Fibroblast of mammary gland (primary cell): ENCODE measurements at places on chromosomes 4 and X.

DNA sequence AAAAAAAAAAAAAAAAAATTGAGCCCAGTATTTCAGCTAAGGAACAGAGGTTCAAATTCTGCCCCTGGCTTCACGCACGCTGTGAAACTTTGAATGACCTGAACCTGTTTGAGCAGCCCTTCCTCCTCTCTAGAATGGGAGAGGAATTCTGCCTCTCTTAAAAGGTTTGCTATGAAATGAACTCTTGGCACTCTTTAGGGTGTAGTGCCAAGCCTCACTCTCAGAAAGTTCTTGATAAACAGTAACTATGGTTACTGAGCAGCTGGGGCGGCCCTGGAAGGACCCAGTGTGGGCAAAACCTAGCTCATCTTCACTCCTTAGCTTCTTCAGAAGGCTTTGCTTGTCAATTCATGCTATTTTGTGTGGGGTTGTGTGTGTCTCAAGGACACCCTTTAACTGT lies 73.7 kb downstream of the GEMIN8 start:
- DNase-seq = no peak

DNA sequence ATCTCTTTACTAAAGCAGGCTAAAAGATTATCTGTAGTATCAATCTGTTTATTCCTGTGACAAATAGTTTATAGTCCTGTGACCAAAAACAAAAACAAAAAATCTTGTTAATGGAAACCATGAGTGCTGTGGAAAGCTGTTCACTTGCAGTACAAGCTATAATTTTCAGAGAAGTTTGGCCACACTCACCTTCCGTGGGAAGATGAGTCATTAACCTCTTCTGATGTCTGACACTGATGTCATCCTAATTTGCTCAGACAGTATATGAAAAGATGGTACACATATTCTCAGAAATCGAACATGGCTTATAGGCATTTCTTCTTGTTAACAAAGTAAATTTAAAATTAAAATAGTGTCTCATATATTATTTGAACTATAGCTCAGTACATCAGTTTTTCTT lies 19.9 kb upstream of the ENPP6 start:
- DNase-seq = peak; percentile 31

DNA sequence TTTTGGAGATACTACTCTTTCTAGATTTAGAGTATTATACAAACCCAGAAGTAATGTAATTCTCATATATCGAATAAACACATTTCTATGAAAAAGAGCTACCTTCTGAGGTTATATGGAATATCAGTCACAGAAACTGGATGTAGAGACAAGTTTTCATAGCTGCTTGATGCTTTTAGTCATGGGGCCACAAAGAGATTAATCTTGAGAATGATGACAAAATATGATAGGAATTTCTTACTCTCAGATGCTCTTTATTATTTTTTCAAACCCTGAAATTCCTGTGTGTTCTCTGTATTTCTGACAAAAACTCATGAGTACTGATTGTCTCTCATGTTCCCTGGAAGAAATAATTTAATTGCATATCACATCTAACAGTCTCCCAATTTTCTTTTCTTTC lies 662.5 kb downstream of the RAPGEF2 start:
- no peak for DNase-seq

DNA sequence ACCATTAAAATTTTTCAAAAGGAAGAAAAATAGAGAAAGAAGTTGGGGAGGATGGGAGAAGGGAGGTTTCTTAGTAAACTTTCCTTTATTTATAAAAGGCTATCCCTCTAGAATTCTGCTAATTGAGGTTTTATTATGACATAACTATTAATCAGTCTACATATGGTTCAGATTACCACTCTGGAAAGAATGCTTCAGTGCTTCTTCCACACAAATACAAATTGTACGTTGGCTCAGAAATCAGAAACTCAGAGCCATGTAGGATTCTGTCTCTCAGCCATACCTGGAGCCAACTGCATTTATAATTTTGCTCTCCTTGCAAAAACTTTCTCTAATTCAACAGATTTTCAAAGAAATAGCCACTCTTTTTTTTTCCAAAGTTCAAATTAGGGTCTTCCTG lies 37.1 kb downstream of the SRPX start:
- peak; percentile 62 for DNase-seq

DNA sequence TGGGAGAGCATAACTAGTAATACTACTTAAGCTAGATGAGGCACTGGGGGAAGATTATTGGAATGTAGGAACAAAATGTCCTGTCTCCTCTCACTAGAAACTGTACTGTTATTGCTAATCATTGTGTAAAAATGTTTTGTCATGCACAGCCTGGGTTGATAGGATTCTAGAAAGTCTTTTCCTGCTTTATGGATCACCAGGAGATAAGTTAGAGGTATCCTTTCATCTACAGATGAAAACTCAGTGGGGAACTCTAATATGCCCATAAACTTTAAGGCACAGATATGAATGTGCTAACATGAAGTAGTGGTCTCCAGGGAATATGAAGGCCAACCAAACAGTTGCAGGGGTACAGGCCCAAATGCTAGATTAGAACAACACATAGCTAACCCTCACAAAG lies 57.5 kb downstream of the SRPX start:
- DNase-seq = no peak
